ENCODE measurements at places on chromosomes 12 and 14.

- no peak for DNase-seq
These were observed 5.3 kb upstream of the CDCA4 start for GRCh38 chr14:105026033-105026785.

DNA sequence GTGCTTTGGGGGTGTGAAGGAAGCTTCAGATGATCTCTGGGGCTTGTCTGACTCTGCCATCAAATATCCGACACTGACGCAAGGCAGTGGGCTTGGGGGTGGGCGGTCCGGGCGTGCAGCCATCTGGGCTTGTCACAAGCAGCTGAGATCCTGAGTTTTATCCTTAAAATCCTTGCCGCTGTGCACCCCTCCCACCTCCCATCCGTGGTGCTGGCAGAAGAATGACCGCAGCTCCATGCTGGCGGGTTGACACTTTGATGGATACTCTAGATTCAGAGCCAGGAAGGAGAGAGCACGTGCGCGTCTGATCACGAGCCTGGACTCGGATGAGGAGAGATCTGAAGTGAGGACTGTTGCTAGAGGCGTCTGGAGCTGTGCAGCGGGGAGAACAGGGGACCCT is 3.0 kb downstream of the ZFYVE21 start:
- DNase-seq: no peak

DNA sequence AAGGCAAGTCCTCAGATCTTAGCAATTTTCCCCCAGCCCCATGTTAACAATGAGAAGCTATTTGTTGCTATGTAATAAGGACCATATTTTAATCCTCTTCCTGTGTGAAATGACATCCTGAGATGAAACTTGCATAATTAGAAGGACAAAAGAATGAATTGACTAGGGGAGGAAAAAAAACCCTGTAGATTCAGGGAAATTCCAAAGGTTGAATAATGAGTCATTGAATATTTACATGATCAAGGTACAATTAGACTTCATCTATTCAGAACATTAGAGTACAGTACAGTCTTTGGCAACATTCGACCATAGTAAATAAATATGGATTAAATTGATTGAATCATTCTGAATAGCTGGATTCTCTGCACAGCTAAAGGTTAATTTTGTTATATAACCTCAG is 9.4 kb downstream of the MYBPC1 start:
- DNase-seq: no peak

DNA sequence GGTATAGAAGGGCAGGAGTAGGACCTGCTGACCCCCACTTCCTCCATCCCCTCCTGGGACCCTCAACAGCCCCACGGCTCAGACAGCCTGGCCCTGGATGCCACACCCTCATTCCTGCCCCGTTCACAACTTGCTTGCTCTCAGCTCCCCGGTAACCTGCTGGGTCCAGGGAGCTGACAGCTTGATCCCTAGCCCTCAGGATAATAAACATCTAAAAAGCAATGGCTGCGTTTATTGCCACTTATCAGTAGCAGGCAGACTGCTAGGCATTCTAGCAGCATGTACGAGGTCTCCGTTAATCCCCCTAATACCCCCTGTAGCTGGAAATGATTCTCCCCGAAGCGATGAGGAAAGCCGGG is 24.3 kb upstream of the RPLP0 start:
- DNase-seq: no peak

GRCh38 chr12:47753021-47754001 is 5.4 kb downstream of the RAPGEF3 start:
- no peak for DNase-seq

- DNase-seq: no peak
These were observed 33.5 kb downstream of the NIN start for GRCh38 chr14:50797250-50798047.

DNA sequence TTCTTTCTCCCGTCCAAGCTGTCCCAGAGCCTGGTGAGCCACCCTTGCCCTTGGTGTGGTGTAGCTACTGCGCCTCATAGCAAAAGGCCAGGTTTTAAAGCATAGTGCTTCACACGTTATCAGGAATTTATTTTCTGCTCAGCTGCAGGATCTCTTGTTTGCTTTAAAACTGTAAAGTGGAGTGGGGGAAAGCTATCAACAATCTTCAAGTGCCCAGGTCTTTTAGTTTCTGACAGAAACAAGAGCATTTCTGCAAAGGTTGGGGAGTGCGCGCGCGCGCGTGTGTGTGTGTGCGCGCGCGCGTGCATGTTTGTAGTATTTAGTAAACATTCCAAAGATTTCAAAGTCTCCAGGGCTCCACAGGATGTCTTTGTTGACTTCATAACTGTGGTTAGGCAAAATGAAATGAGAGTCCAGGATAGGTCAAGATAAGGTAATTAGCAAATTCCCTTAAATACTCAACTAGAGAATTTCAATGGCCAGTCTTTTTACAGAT is 45.5 kb downstream of the EML1 start:
- DNase-seq: no peak

- DNase-seq: no peak
These were observed 54.2 kb downstream of the SPTB start for GRCh38 chr14:64825509-64825908.

DNA sequence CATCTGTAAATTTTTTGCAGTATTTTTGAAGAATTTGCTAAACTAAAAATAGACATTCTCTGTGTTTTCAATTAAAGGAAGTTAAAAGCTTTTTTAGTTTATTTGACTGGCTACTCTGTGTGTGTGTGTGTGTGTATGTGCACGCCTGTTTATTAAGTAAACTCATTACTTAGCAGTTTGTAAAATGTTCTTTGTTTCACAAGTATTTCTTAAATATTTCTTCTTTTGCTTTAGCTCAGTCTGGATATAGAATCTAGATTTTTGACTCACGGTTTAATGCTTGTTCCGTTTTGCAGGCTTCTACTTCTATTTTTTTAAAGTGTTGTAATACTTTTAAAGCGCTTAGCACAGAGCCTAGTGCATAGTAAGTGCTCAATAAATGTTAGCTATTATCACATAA is 46.5 kb upstream of the KCNMB4 start:
- DNase-seq: no peak

- DNase-seq: no peak
These were observed 319.5 kb downstream of the FUT8 start for GRCh38 chr14:65731933-65732506.

GRCh38 chr14:97945631-97946030 is 1148.4 kb downstream of the VRK1 start:
- DNase-seq: no peak

DNA sequence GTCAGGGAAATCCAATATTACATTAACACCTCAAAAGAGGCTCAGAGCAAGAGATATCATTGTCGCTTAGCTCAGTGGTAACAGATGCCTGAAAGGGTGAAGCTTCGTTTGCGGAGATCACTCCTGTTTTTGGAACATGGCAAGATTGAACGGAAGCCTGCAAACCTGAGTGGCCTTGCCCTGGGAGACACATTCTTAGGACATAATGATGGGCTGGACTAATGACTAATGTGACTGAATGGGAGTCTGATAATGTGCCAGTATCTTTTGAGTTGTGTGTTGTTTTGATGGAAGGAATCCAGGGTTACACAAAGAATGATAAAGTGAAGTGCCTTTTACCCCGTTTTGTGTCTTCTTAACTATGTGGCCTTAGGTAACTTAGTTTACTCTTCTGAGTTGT is 109.3 kb upstream of the IFNG-AS1 start:
- no peak for DNase-seq

DNA sequence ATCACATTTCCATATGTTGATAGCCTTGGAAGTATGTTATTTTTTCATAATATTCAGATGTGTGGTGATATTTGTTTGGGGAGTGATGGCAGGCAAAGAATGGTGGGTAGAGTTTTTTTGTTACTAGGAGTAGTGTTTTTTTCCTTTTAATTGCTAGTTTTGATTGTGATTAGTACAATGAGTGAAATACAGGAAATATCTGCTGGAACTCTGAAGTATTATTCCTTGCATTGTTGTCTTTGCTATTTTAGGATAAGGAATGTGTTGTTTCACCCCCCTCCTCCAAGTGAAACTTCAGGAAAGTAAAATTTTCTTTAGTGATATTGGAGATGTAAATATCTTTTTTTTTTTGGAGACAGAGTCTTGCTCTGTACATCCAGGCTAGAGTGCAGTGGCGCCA is 105.4 kb downstream of the DIP2B start:
- DNase-seq: no peak

DNA sequence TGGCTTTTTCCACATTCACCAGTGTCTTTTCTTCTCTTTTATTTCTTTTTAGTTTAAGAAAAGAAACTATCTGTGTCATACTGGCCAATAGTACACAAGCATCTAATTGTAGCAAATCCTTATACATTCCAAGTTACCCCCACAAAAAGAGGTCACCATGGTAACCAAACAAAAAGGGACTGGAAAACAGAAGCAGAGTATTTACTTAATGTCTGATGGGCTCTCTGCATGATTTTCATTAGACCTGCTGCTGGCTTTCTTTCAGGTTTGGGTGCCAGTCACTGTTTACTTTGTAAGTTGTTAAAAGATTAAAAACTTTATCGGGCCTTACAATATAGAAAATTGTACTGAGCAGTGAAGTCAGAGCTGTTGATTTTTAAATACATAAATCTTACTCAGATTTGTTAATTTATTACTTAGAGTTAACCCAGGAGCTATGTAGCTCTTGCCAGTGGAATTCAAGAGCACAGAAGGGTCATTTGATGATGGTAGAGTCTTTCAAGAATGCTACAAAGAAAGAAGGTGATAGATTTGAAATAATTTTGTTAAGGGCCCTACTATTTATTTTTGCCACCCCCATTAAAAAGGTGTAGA is 123.9 kb downstream of the BRMS1L start:
- no peak for DNase-seq

DNA sequence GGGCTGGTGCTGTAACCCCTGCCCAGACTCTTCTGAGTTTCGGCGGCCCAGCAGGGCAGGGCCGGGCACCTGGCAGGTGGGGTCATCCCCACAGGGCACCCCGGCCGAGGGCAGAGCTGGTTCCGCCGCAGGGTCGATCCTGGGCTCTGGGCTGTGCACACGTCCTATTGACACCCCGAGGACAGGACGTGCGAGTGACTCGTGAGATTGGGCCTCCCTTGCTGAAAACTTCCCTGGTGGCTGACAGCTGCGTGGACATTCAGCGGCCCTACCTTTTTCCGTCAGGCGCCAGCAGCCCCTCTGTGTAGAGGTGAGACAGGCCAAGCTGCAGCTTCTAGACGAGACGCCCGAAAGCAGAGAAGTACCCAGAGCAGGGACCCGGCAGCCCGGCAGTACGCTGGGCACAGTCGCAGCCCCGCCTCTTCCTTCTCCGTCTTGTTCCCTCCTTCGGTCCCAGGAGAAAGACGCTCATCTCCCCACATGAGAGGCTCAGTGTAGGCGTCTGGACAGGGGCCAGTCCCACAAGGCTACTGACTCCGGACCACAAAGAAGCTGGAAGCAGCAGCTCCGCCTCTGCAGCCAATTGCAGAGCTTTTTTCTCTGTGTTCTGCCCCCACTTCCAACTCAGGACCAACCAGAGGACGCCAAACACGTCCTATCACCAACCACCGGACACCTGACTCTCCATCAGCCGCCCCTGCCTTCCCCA is at the start of gene LRCOL1:
Gene LRCOL1, minus strand, starts transcription at position 532 of the 709 bp plus-strand sequence. CDS start 4,331 bp downstream, outside the sequence.
- no peak for DNase-seq

- DNase-seq: no peak
These were observed 98.2 kb downstream of the SNAPC1 start for GRCh38 chr14:61860294-61860918.

DNA sequence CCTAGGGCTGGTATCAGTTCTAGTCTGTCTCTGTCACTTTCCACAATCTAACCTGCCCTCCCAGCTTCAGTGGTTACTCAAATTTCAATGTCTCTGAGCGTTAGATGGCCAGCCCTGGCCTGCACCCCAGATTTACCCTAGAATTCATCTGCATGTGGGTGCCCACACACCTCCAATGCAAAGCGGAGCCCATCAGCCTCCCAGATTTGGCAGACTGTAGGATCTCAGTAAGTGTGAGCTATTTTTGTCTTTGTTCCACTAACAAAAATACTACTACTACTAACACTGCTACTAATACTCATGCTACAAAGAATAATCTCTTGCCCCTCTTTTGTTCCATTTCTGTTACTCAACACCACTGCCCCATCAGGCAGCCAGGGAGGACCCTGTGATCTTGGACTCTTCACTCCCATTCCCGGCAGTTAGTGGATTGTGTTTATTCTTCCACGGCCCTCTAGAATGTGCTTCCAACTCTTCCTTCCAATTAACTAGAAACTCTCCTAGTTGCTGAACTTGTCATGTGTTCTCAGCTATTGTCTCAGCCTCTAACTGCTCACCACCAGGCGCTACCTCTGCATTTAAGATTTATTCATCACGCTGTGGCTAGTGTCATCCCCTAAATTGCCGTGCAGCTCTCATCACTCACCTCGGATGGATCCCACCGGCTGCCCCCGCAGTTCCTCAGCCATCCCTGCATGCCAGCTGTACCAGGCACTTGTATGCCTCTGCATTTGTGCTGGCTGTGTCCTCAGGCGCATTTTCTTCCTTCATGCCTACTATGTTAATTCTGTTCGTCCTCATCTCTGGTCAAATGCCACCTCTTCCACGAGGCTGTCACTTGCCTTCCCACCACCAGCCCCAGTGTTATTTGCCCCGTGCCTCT is 150.6 kb upstream of the HIF1A start:
- no peak for DNase-seq

DNA sequence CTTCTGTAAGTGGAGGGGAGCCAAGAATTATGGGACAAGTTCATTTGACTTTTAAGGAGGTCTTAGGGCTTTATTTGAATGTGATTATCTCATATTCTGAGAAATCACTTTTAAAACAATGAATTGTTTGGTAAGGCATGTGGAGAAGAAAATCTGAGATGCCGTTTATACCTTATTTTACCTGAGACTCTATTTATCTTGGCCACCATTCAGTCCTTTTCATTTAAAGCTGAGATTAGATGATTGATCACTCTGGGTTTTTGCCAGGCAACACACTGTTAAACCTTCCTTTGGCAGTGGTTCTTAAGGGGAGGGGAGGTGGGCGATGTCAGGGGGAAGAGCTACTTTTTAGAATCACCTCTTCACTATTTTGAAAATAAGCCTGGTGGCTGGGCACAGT is 11.4 kb downstream of the CAND1 start:
- DNase-seq: no peak

DNA sequence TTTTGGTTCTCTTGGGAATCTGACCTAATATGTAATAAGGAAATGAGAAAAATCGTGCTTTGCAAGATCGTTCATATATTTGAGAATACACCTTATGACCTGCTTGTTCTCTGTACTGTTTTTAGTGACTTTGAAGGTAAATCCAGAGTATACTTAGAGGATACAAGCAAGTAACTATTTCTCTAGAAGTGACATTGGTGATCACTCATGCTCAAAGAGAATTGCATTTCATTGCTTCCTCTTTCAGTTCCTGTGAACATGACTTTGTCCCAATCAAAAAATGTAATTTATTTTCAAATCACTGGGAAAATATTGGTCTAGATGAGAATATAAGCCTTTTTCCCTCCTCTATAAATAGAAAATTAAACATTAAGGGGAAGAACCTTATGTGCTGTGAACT is 2.7 kb downstream of the KTN1 start:
- DNase-seq: no peak
